ENCODE measurements at places on chromosomes 4 and X.

GRCh38 chrX:104728456-104728855 is 162.5 kb downstream of the IL1RAPL2 start:
- DNase-seq, result no peak

DNA sequence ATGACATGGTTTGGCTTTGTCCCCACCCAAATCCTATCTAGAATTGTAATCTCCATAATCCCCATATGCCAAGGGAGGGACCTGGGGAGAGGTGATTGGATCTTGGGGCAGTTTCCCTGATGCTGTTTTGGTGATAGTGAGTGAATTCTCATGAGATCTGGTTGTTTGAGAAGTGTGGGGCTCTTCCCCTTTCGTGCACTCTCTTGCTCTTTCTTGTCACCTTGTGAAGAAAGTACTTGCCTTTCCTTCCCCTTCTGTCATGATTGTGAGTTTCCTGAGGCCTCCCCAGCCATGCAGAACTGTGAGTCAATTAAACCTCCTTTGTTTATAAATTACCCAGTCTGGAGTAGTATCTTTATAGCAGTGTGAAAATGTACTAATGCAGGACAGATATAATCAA is 36.4 kb upstream of the FREM3 start:
- DNase-seq, result no peak

DNA sequence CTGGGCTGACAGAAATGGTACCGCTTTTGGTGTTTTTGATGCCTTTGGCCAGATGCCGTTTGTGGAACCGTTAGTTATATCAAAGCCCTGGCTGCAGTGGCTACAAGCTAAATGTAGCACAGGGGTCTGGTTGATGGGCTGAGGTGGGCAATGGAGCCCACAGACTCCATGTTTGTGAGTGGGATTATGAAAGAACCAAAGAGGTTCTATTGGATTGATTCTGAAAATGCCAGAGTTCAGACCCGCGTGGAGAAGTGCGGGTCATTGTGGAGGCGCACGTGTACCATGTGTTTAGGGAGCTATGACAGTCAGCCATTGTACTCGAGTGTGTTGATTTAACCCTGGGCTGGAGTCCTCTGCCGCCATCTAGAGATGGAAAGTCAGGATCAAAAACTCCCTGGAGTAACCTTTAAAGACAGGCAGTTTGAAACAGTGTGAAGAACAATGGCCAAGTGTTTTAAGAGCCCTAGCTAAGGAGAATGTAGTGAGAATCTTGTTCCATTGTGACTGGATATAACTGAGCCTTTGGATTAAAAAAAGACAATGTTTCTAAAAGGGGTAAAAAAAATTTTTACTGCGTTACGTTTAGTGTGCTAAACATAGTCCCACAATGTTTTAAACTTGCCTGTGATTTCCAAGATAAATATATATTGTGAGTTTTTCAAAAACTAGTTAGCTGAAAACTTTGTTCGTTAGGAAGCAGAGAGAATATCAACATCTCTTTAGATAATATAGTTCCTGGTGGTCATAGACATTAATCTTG is 12.7 kb downstream of the ART3 start:
- no peak for DNase-seq

DNA sequence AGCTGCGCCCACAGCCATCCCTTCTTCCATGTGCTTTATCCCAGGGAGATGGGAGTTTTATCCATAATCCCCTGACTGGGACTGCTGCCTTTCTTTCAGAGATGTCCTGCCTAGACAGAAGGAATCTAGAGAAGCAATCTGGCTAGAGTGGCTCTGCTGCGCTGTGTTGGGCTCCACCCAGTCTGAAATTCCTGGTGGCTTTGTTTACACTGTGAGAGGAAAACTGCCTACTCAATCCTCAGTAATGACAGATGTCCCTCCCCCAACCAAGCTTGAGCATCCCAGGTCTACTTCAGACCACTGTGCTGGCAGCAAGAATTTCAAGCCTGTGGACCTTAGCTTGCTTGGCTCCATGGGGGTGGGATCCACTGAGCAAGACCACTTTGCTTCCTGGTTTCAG is 116.9 kb upstream of the AR start:
- no peak for DNase-seq

DNA sequence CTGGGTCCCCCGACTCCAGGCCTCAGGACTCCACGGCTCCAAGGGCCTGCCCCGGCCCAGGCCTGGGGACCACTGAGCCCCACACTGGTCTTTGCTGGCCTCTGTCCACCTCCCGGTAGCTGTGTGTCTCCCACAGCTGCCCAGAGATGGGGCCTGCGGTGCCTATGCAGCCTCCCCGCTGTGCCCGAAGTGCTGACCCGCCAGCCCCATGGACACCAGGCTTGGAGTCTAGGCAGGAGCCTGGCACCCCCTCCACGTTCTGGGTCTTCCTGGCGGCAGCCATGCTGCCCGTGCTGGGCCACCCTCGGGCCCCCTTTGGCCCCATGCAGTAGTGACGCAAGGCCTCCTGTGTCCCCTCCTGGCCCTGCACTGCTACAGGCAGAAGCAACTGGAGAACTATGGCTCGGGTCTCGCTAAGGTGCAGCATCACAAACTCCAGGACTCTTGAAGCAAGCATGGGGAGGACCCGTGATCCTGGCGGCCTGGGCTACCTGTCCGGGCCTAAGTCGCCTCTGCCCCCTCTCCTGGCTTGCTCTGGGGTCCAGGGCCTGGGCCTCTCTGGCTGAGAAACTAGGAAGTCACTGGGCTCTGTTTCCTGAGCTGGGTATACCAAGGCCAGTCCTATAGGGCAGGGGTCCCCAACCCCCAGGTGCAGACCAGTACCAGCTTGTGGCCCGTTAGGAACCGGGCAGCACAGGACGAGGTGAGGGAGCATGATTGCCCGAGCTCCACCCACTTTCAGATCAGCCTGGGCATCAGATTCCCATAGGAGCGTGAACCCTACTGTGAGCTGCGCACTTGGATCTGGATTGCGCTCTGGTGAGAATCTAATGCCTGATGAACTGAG is 917 bp downstream of the MYL5 start:
- DNase-seq, result no peak
